Thoracic aorta (tissue), 2 donors: ENCODE measurements at places on chromosomes 3 and 15. TPM values are rescaled to one million over a fixed set of nuclear protein-coding genes. Genes with fewer than 3 reads are reported as not detected.

Gene KCNAB1
- total RNA-seq, result 14.2 TPM

DNA sequence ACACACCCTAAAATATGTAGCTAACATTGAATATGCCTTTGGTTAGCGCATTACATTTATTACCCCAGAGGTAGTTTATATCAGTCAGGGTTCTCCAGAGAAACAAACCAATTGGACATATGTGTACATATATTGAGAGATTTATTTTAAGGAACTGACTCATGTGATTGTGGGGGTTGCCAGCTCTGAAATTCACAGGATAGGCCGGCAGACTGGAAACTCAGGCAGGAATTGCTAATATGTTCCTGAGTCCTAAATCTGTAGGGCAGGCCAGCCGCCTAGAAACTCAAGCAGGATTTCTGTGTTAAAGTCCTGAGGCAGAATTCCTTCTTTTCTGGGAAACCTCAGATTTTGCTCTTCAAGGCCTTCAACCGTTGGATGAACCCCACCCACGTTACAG, 189.7 kb downstream of the CDIN1 start:
- no peaks in the 10 kb centered on the region for H3K36me3 ChIP-seq
- no peak for DNase-seq
- no peak overlapping the region for H3K4me3 ChIP-seq
- H3K27me3 ChIP-seq, result no peaks in the 10 kb centered on the region
- no peaks in the 10 kb centered on the region for H3K4me1 ChIP-seq
- no peak overlapping the region for H3K27ac ChIP-seq

Gene GOLGA6A
- total RNA-seq, result 0.42 TPM

Gene CCR3
- total RNA-seq, result not detected

GRCh38 chr15:94610069-94610468, 378.7 kb downstream of the MCTP2 start:
- no peak overlapping the region for H3K4me3 ChIP-seq
- no peaks in the 10 kb centered on the region for H3K27me3 ChIP-seq
- DNase-seq, result no peak
- no peaks in the 10 kb centered on the region for H3K4me1 ChIP-seq
- H3K27ac ChIP-seq, result no peak overlapping the region
